ENCODE measurements at places on chromosomes 1 and 21.

GRCh38 chr1:224696891-224697765, 81.0 kb downstream of the CNIH3 start:
- no peak for DNase-seq

- DNase-seq = no peak
These were observed 403.7 kb upstream of the B3GALT2 start for GRCh38 chr1:193590102-193590501.

GRCh38 chr1:54870869-54871268, 16.1 kb downstream of the DHCR24 start:
- no peak for DNase-seq

DNA sequence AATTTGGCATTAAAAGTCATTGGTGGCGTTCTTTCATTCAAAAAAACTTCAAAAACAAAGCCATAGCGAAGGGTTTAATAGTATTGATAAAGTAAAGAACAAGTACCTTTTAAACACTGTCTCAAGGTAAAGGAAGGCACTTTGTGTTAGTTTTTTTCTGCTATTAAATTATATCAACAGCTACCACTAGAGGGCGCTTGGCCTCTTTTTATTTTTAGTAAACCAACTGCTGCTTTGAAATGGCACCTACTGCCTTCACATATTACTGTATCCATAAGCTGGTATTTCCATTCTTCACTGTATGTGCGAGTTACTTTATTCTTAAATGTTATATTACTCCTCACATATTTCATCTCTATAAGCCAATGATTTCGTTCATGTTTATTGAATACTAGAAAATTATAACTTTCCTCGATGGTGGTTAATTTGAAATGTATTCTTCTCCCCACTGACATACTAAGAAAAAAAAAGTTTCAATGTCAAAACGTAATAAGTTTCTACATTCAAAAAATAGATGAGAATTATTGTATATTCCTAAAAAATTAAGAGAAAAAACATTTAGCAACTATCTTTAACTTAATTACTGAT, 125.7 kb upstream of the CXADR start:
- DNase-seq = peak; percentile 14

DNA sequence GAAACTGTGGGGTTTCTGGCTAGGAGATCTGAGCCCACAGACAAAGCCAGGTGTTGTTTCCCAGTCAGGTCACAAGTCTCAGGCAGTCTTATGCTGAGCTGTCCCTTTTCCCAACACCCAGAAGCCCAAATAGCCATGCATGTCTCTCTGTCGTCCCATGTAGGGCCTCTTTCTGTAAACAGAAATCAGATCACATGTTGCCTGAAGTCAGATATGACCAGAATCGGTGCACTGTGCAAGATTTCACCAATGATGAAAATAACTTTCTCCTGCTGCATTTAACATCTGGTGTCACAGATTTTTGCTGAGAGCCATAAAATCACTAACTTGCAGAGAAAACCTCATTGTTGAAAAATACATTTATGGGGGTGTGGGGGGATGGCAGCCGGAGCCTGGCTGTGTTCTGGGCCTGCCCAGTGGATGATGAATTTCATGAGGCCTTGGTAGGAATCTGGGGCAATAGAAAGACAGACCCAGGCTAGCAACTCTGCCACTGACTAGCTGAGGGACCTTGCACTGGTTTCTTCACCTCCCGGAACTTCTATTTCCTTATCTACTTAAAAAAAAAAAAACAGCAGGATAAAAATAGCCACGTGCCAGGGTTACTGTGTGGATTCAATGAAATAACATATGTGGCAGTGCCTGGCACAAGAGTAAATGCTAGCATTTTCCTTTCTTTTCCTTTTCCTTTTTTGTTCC, 158.8 kb upstream of the NFIA start:
- DNase-seq = no peak

GRCh38 chr1:211781260-211781659, 49.3 kb downstream of the LPGAT1 start:
- DNase-seq = no peak

DNA sequence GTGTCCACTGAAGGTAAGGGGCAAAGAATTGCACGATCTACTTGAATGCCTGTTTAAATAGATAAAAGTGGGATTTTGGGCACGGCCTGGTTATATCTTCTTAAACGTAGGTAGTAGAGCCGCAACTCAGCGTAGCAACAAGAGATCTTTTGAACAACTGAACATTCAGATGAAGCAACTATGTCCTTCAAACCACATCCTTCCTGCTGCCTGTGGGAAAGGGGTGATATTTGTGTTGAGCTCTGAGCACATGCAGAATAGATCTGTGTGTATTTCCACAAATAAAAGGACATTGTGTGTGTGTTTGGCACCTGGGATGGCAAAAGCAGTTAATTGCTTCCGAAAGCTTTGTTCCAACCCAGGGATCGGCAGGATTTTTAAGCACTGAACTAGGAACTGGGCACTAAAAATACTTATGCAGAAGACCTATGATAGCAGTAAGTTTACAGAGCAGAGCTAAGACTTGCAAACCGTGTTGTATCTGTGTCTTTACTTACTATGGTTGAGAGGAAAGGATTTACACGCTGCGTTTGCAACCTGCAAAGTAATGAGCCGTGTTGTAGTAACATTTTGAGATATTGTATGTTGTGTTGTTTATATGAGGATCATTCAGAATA, 333.4 kb downstream of the CHRM3 start:
- DNase-seq = no peak

DNA sequence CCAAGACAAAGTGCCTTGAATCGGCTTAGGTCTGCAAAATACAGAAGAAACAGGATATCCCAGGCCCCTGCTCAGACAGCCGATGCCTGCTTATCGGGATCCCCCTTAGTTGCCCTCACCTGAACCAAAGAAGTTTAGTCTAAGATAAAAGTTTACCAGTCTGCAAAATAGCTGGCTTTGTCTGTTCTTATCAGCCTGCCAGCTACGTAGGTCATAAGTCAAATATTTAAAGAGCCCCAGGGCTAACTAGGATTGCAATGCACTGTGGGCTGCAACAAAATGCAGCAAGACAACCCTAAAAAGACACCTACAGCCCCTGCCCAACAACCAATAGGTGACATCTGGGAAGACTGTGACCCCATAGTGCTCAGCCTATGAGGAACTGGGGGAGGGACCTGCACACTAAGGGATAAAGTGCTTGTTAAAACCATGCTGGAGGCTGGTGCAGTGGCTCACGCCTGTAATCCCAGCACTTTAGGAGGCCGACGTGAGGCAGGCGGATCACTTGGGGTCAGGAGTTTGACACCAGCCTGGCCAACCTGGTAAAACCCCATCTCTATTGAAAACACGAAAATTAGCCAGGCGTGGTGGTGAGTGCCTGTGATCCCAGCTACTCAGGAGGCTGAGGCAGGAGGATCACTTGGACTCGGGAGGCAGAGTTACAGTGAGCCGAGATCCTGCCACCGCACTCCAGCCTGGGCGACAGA, 27.4 kb downstream of the LRRC3 start:
- no peak for DNase-seq

- no peak for DNase-seq
These were observed 92.1 kb downstream of the PTPRC start for GRCh38 chr1:198730952-198731351.

DNA sequence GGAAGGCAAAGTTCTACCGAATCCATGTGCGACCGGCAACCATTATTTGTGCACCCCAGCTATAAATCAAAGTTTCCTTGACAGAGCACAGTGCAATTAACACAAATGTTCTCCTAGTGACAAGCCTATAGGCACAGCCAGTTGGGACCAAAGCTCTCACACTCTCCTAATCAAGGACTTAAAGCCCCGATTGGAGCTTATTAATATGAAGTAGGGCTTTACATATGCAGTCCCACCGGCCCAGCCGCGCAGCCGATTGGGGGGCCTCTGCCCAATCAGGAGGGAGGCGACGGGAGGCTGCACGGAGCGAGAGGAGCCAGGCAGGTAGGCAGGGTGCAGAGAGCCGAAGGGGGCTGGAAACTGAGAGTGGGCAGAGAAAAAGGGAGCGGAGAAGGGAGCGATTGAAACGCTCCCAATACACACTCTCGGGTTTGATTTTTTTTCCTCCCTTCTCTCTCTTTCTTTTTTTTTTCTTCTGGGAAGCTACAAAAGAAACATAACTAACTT, at the start of gene ESRRG:
ESRRG (minus strand) TSS at position 156 of the 507 bp plus-strand sequence; CDS start at position 26, 130 bp downstream.
- DNase-seq = no peak

DNA sequence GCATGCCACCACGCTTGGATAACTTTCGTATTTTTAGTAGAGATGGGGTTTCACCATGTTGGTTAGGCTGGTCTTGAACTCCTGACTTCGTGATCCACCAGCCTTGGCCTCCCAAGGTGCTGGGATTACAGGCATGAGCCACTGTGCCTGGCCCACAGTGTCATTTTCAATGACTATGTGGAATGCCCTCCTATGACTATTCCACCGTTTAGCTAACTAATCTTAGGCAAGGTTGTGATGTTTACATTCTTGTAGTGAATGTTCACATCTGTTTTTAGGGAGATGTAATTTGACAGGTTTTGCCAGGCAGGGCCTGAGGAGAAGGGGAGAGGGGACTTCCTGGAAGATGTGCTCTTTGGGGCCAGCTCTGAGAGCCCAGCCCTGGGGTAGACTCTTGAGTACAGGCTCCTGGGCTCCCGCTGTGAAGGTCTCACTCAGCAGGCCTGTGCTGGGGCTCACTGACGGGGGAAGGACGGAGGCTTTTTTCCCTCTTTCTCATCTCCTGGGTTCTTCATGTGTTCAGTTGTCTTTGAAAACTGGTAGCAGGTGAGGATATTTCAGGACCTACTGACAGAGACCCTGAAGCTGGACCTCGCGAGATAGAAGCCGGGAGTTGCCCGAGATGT, 13.2 kb downstream of the COQ8A start:
- DNase-seq = no peak

DNA sequence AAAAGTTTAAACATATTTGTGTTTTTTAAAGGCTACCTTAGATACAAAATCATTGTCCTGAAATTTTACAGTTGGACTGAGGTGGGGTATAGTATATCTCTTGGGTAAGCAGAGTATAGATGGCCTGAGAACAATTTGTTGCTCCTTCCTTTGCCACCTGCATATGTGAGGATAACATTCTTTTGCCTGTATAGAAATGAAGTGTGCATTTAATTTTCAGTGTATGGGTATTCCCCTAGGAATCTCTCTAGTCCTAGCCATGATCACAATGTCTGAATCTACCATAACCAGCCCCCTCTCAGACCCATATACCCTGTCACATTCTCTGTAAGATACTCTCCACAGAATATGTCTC, 1.9 kb upstream of the FCGR2A start:
- DNase-seq = no peak

GRCh38 chr1:77899647-77900320, 11.4 kb downstream of the NEXN start:
- no peak for DNase-seq

GRCh38 chr1:31712068-31712467, 8.3 kb upstream of the COL16A1 start:
- no peak for DNase-seq

- DNase-seq = no peak
These were observed 20.4 kb upstream of the SLAMF9 start for GRCh38 chr1:159974350-159974965.

- no peak for DNase-seq
These were observed 3.9 kb upstream of the PALMD start for GRCh38 chr1:99642053-99642452.

GRCh38 chr1:207673399-207673798, 28.5 kb downstream of the CR1L start:
- DNase-seq = no peak

GRCh38 chr21:18369115-18369514, 34.5 kb downstream of the TMPRSS15 start:
- no peak for DNase-seq

- no peak for DNase-seq
These were observed 47.4 kb downstream of the ECE1 start for GRCh38 chr1:21242846-21243245.

GRCh38 chr1:70442490-70442889, 31.4 kb downstream of the CTH start:
- DNase-seq = no peak

DNA sequence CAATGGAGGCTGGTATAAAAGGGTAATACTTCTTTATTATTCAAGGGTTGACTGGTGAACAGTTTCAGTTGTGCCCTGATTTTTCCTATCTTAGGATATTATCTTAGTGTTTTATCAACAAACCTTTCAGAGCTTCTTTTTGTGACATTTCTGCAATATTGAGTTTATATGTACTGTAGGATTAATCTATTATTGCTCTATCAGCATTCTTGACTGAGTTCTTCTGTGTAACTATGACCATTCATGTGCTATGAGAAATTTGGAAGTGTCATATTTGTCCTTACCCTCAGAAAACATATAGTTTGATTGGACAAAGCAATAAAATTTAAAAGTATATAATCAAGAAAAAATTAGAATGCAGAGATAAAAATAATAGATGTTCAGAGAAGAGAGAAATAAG, 25.5 kb upstream of the MRPS6 start:
- DNase-seq = no peak

GRCh38 chr1:4710592-4711415, 56.4 kb downstream of the AJAP1 start:
- no peak for DNase-seq

All from AG09319 (cell line).